ENCODE measurements at places on chromosomes 6 and 20.

- peak; percentile 76 for DNase-seq
Observed at GRCh38 chr20:57526087-57526884, 1.3 kb upstream of the CTCFL start.

- no peak for DNase-seq
Observed at GRCh38 chr6:65229825-65230224, 477.2 kb downstream of the EYS start.

GRCh38 chr6:33787954-33788693 is 806 bp downstream of the LEMD2 start:
- DNase-seq: peak; percentile 65

DNA sequence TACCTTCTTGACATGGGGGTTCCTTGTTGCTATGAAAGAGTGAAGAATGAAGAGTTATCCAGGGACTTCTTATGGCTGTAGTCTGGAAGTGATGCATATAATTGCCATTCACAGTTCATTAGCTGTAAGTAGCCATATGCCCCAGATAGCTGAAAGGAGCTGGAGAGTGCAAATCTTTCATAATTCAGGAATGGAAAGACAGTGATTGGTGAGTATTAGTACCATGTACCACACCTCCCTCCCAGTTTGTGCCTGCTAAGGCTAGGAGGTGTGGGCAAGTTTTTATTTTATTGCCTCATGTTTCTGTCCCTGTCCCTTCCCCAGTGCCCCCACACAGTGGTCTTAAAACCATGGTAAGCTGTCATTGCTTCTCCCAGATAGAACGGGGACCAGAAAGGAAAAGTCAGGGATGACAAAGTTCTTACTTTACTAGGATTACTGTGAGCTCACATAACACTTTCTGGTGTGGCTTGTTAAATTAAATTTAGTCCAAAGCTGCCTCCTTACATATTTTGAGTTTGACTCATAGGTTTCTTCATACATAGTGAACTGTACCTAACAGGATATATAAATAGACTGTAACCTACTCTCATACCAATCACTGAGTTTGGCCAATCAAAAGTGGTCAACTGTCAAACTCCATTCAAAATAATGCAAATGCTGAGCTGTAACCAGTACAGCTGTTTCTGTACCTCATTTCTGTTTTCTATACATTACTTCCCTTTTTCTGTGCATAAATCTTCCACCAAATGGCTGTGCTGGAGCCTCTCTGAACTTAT is 119.4 kb downstream of the RFPL4B start:
- no peak for DNase-seq
